Bronchial epithelial cell (primary cell): ENCODE measurements at places on chromosomes 4 and X. TPM values are rescaled to one million over a fixed set of nuclear protein-coding genes. Genes with fewer than 3 reads are reported as not detected.

PDGFC gene
- 38.7 and 52.2 TPM in 2 replicates for total RNA-seq

UGT2B17 gene
- total RNA-seq, result 0.13 TPM in 1 of 2 replicates, not detected in the other

UPF3B gene
- 1.1 and 2.9 TPM in 2 replicates for total RNA-seq

CWH43 gene
- total RNA-seq, result 3.7 and 28.3 TPM in 2 replicates

ALB gene
- not detected in 2 replicates for total RNA-seq

VGLL1 gene
- total RNA-seq, result 0.26 and 0.77 TPM in 2 replicates

CSAG2 gene
- not detected in 2 replicates for total RNA-seq

TLR8 gene
- not detected in 2 replicates for total RNA-seq

CXorf49B gene
- not detected in 2 replicates for total RNA-seq

MTNR1A gene
- 0.26 and 0.38 TPM in 2 replicates for total RNA-seq

PDZD11 gene
- 18.7 and 31.0 TPM in 2 replicates for total RNA-seq

PPP2R2C gene
- total RNA-seq, result 1.1 and 3.1 TPM in 2 replicates

XG gene
- 0.26 and 1.4 TPM in 2 replicates for total RNA-seq

UGT2B15 gene
- under 0.01 TPM in 1 of 2 replicates, not detected in the other for total RNA-seq

MSANTD1 gene
- 0.26 and 0.64 TPM in 2 replicates for total RNA-seq

CYBB gene
- total RNA-seq, result not detected in 2 replicates

NALF2 gene
- 0.79 and 2.8 TPM in 2 replicates for total RNA-seq

LRP2BP gene
- 0.53 and 0.64 TPM in 2 replicates for total RNA-seq

MAGED4B gene
- 0.13 and 1.6 TPM in 2 replicates for total RNA-seq

GABRG1 gene
- total RNA-seq, result not detected in 2 replicates

YY2 gene
- 0.79 and 1.3 TPM in 2 replicates for total RNA-seq

FAM47A gene
- total RNA-seq, result not detected in 2 replicates

GAK gene
- 52.9 and 77.1 TPM in 2 replicates for total RNA-seq

RTL5 gene
- not detected in 2 replicates for total RNA-seq

VMA21 gene
- 45.8 and 46.0 TPM in 2 replicates for total RNA-seq
